ENCODE measurements at places on chromosomes 2 and 18. TPM values are rescaled to one million over a fixed set of nuclear protein-coding genes. Genes with fewer than 3 reads are reported as not detected.

GRCh38 chr2:30866974-30867373 lies 59.7 kb upstream of the CAPN13 start:
- no peak for DNase-seq

Gene VRK2
- total RNA-seq = 29.7 TPM

DNA sequence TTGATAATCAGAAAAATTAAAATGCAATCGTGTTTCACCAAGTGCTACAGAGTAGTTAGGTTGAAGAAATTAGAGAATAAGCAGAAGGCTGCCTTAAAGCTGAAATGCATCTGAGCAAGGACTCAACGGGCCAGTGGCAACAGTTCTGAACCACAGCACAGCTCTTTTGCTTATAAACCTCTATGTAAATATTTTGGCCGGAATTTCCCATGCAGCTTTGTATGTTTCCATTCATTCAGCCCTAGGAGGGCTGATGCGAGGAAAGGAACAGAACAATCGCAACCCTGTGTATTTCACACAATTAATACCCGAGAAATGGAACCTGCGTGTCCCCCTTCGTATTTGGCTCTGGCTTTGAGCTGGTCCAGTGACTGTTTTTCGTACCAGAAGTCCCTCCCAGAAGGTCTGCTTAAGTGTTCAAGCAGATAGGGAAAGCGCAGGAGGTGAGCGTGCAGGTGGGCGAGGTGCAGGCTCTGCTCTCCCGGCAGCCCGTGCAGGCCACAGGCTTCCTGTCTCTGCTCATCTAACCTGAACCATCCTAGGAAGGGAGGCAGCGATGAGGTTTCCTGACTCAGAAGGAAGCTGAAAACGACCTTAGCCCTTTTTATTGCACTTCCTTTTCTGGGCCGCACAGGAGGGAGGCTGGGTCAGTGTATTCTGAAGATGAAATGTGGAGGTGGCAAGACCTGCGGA lies 67.3 kb downstream of the ASB1 start:
- DNase-seq = peak; percentile 55

Gene HAUS1
- total RNA-seq = 48.3 TPM

- no peak for DNase-seq
Observed at GRCh38 chr2:114709936-114710850, 267.8 kb downstream of the DPP10 start.

Gene SLC23A3
- 0.42 TPM for total RNA-seq

Gene TLX2
- 0.42 TPM for total RNA-seq

DNA sequence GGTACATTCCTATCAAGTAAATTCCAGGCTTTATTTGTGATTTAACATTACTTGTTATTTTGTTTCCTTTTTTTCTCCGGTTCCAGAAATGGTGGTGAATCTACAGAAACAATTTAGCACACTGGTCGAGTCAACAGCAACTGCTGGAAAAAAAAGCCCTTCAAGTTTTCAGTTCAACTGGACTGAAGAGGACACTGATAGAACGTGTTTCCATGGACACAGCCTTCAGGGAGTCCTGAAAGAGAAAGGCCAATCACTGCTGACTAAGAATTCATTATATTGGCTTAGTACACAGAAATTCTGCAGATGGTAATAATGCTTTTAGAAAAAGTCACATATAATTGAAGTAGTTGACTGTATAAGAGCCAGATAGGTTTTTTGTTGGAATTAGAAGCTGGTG lies 32.0 kb upstream of the GRHL1 start:
- DNase-seq = no peak

DNA sequence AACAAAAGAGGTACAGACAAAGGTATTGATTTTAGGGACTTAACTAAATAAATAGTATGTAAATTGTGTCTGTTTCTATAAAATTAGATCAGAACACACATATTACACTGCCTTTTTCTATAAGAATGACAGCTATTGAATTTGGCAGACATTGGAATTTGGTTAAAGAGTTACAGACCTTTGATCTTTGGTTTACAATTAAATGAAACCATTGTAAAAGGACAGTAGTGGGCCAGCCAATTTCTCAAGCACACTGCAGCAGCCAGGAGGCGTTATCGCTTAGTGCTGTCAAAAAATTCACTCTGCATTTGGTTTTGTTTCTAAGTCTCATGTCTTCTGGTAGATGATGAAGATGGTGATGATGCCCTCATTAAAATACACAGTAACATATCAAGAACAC lies 175.9 kb downstream of the NR4A2 start:
- DNase-seq = no peak

Gene CXCR1
- 4.0 TPM for total RNA-seq

Gene DYNAP
- not detected for total RNA-seq

- no peak for DNase-seq
Observed at GRCh38 chr2:120179396-120179795, 43.8 kb downstream of the TMEM185B start.

DNA sequence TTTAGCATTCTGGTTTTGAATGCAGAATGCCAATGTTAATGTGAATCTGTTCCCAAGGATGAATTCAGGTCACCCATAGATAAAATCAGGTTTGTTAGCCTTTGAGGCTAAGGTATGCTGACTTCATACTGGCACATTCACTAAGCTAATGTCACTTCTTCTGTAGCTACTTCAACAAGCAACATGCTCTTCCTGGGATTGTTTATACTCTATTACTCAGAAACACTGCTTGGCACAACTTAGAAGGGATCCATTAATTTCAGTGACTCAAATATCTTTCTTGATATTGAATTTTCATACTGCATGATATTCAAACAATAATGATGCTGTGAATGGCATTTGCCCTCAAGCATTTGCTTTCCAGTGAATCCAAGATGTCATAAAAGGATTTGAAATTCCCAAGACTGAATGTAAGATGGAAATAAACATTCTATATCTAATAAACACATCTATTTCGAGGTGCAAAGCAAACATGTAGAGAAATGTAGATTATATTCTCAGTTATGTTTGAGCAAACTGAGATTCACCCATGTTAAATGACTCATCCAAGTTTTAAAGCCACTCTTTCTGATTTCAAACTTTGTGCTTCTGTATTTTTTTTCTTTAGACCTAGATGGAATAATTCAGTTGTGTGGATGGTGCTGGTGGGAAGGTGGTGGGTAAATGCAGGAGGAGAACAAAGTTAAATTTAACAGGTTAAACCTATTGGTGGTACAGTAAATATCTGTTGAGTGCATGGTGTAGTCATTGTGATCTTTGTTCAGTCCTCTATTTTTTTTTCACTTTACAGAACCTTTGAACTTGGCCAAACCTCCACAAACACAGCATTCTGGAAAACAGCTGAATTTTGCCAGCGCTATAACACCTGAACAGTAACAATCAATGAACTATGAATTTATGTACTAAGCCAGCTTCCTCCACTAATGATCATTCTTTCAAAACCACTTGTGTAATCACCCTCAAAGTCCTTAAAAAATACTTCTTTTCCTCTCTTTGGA lies 162.1 kb upstream of the XIRP2 start:
- DNase-seq = no peak

- no peak for DNase-seq
Observed at GRCh38 chr2:213691351-213691750, 407.1 kb downstream of the SPAG16 start.

GRCh38 chr18:68532328-68532885 lies 182.5 kb downstream of the TMX3 start:
- DNase-seq = no peak

DNA sequence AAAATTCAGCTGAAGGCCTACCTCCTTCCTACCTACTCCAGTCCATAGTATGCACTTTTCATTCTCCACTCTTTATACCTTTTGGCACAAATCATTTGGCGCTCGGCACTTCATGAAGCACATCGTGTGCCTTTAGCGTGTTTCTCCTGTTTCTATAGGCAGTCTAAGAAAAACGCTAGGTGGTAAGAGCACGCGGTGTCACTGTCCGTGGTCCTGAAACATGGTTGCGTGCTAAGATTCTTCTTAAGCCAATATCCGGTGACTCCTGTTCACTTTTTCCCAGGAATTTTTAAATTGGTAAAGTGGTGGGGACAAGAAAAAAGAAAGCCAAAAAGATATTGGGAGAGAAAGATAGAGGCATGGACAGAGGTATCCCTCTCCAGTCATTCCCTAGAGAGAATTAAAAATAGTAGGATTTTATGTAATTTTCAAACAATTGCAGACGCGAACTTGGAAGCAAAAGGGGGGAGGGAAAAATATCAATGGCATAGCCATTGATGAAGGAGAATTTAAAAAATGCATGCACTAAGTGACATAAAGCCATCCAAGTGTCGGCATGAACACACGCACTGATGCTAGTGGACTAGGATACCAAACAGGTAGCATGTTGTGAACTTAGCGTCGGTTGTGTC lies 1.4 kb upstream of the CTNNA2 start:
- no peak for DNase-seq

Gene POMC
- 8.3 TPM for total RNA-seq

DNA sequence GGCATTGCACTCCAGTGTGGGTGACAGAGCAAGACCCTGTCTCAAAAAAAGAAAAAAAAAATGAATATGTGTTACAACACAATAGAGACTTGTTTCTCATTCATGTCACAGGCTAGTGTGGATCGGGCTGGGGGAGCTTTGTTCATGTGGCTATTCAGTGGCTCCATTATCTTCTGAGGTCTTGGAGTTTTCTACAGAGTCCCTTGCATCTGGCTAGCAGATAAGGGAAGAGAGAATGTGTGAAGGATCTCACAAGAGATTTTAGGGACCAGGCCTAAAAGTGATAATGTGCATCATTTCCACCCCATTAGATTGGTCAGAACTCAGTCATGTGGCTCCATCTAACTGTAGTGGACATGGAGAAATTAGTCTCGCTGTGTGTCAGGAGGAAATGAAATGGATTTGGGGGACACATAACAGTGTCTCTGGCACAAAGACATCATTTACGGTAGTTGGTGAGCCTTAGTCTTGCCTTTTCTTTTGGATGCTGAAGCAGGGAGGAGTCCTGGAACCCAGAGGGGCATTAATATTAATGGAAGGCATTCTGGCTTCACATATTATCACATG lies 32.4 kb upstream of the CASP10 start:
- DNase-seq = no peak

DNA sequence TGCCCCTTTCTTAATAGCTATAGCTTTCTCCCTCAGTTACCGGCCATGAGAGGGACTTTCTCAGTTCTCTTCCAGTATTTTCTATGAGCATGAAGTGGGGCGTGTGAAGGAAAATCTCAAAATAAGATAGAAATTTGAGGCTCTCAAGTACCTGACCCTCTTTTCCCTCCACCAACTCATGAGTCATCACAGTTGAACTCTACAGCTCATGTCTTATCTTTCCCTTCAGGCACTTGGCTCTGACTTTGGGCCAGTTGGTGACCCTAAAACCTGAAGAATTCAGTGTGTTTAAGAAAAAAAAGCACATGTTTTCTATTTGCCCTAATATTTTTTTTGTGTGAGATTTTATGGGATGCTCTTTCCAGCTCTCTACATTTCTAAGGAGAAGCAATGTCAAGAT lies 896.7 kb upstream of the ZEB2 start:
- DNase-seq = no peak

DNA sequence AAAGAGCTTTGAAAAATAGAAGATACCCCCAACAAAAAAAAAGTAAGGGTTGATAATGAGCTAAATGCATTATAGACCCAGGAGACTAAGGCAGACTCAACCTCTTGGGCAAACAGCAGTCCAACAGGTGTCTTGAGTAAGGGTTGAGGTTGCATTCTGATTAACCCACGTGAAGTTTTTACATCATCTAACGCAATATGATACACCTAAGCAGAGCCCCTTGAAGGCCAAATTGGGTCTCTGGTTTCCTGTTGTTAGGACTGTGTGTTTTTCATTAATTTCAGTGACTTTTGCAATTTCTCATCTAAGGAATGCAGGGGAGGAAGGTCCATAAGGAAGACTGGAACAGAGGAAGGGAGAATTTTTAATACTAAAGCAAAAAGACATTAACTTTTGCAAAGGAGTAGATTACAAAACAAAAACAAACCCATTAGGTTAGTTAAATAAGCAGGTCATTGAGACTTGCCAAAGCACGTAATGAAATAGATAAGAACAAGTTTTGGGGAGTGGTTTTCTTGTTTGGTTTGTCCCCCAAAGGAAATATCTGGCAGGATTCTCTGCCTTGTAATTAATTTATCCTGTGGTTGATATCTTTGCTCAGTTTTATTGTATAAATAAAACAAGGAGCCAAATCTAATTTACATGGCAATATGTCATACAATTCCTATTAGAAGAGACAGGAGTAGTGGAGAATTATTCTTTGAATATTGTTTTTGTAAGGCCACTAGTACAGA lies 244.3 kb downstream of the ETAA1 start:
- no peak for DNase-seq

- DNase-seq = no peak
Observed at GRCh38 chr2:45541450-45541849, 69.6 kb downstream of the SRBD1 start.

Gene CYS1
- 16.9 TPM for total RNA-seq

GRCh38 chr18:10546557-10547300 lies 20.9 kb downstream of the NAPG start:
- no peak for DNase-seq

DNA sequence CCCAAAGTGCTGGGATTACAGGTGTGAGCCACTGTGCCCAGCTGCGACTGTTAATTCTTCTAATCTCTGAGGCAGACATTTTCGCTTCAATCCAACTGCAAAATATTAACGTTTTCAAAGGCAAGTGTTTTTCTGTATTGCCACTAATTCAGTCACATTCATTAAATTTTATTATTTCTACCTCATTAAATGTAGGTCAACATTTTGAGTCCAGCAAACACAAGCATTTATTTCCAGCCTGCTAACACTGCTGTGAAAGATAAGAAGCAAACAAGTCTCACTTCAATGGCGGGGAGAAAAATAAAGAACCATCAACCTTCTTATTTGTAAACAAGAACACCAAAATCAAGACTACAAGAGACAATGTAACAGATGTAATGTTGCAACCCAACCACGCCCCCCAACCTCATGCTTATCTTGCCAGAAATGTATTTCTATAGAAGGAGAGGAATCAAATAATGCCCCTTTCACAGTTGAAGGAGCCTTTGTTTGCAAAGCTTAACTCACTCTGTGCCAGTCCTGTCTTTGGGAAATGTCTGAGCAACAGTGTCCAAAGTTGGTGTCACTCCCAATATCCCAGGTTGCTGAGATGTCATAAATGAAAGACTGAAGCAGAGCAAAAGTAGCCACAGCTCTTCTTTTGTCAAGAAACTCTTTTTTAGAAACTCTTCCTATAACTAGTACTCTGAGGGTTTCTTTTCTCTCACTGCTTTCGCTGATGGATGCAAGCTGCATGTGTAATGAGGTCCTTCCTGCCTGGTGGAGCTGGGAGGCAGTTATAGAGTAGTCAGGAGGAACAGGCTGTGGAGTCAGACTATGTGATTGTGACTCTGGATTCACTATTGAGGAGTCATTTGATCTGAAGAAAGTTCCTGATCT lies 8.6 kb downstream of the DOCK10 start:
- no peak for DNase-seq

All from esophagus muscularis mucosa (tissue), 4 donors.